ENCODE measurements at places on chromosomes 4 and X. TPM values are rescaled to one million over a fixed set of nuclear protein-coding genes. Genes with fewer than 3 reads are reported as not detected.

The DMP1 gene
- total RNA-seq = not detected

The THOC2 gene
- total RNA-seq = 39.3 TPM

The PAGE1 gene
- total RNA-seq = not detected

The SOX3 gene
- not detected for total RNA-seq

The SERPINA7 gene
- not detected for total RNA-seq

The TSR2 gene
- 14.0 TPM for total RNA-seq

The DDIT4L gene
- 2.0 TPM for total RNA-seq

The BGN gene
- 70.9 TPM for total RNA-seq

The ASIC5 gene
- total RNA-seq = not detected

The PRDM5 gene
- total RNA-seq = 3.5 TPM

Measured in dermis microvascular lymphatic vessel endothelial cell (primary cell).